GM19239 (cell line): ENCODE measurements at places on chromosomes 3 and 15.

- no peak for DNase-seq
Observed at GRCh38 chr3:71786217-71786549, 1.2 kb upstream of the PROK2 start.

DNA sequence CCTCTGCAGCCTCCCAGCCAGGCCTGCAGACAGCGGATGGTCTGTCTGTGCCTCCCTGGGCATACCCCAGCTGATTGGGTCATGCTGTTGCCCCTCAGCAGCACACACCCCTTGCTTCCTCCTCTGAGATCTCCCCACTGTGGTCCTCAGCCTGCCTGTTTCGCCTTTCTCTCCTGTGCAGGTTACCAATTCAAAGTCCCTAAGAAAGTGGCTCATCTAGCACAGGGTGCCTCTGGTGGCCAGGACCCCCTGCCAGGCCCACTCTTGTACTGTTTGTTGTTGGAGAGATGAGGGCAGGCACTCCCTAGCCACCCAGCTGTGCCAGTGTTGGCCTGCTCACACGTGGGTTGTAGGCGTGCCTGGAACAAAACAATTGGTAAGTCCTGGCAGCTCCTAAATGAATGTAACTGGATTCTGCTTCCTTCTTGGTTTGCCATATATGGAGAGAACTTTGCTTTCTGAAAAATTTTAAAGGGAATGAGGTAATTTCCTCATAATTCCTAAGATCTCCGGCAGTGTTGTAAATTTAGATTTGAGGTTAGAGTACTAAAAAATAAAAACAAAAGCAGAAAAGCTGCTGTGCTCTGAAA is 213.2 kb upstream of the IL12A start:
- no peak for DNase-seq

GRCh38 chr3:29245441-29245840 is 35.4 kb upstream of the RBMS3 start:
- DNase-seq = no peak

- DNase-seq = no peak
Observed at GRCh38 chr3:156681002-156681401, 6.6 kb downstream of the TIPARP start.

- DNase-seq = no peak
Observed at GRCh38 chr15:59792359-59792758, 103.2 kb upstream of the BNIP2 start.

GRCh38 chr15:41559239-41559782 is 299 bp downstream of the TYRO3 start:
- DNase-seq = peak; percentile 38

DNA sequence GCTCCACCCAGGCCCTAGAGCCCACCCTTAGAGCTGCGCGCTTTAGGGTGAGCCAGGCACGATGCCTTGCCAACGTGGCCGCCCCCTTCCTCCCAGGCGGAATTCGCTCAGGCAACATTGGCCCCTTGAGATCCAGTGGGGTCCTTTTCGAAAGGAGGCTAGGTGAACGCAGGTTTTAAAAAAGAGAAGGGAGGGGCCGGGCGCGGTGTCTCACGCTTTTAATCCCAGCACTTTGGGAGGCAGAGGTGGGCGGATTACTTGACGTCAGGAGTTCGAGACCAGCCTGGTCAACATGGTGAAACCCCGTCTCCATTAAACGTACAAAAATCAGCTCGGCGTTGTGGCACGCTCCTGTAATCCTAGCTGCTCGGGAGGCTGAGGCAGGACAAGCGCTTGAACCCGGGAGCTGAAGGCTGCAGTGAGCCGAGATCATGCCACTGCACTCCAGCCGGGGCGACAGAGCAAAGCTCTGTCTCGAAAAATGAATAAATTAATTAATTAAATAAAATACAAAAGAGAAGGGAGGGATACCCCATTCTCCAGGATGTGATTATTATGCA is 984 bp upstream of the RPP25 start:
- DNase-seq = no peak

- DNase-seq = no peak
Observed at GRCh38 chr3:9222049-9222448, 27.4 kb downstream of the SRGAP3 start.

GRCh38 chr3:13217736-13218540 is 144.7 kb upstream of the IQSEC1 start:
- no peak for DNase-seq

DNA sequence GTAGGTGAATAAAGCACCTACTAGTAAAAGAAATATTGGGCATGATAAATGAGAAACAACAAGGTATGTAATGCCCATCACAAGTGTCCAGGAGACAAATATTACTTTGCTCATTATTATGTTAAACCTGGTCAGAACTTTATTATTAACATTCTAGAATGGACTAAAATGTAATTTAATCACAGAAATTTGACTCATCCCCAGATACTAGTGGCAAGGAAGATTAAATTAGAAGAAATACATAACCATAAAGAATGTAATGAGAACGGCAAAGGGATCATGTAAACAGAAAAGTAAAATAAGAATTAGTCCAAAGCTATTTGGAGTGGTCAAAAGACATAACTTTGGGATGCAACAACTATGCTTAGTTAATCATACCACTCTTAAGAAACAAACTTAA is 71.2 kb upstream of the STAC start:
- DNase-seq = no peak

- no peak for DNase-seq
Observed at GRCh38 chr3:38124324-38125122, 12.4 kb downstream of the ACAA1 start.

DNA sequence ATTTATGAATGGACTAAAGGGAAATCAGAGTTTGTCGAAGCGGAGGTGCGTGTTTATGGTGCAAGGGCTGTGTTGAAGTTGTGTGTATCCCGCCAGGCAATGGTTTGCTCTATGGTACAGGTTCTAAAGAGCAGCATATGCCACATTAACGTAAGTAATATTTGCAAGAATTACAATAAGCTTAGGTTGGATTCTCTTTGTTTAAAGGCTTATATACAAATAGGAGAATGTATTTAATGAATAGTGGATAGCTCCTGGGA is 800 bp downstream of the EPHA3 start:
- DNase-seq = no peak

GRCh38 chr3:119743921-119744320 is 38.0 kb upstream of the NR1I2 start:
- no peak for DNase-seq
